ENCODE measurements at places on chromosomes 7 and 10.

DNA sequence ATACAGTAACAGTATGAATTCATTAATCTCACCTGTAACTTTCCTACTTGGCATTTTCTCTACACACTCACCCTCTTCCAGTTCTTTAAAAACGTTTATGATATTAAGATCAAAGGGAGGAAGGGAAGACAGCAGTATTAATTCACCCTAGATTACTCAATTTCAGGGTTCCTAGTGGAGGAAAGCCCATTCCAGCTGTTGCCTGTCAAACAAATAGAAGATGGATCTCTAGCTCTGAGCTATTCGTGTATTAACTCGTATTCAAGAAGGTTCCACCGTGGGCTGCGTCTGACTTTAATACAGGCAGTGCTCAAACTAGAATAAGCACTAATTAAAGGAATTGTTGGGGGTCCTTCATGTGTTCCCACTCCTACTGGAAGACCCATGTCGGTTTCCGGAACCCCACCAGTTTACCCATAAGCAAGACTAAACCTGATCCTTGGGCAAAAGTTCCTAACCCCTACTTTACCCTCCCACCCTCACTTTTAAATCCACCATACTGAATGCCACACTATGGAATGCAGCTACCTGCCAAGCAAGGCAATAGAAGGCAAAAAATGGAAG is 2.1 kb downstream of the NANOS1 start:
- DNase-seq: no peak

GRCh38 chr10:8912108-8912507 is 857.6 kb downstream of the GATA3 start:
- DNase-seq: no peak

DNA sequence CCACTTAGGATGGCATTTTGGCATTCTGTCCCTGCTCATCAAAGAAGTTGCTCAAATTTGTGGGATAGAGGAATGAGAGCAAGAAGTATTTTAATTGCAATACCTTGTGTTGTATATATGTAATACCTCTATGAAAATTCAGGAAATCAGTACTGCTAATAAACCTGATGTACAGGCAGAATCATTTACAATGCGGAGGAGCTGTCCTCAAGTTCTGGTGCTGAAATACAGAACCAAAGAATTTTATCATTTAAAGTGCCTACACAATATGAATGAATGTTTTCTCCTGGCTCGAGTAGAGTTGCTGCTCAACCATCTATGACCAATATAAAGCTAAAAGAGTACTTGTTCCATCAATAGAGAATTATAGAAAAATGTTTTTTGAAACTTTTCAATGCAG is 305.8 kb downstream of the PLXNA4 start:
- DNase-seq: no peak

DNA sequence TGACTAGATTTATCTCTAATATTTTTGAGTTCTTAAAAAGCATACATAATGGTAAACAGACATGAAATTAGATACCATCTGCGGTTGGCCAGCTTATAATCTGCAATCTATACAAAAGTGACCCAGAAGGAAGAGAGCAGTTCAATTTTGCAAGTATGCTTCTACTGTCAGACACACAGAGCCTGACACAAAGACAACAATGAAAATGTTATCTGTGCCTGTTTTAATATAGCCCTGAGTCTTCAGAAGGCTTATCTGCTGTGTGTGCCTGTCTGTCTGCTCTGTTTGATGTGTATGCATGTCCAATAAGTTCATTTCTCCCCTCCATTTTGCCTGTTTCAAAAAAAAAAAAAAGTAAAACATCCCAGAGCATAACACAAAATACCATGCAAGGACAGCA is 73.3 kb upstream of the FHIP2A start:
- DNase-seq: no peak

- DNase-seq: peak; percentile 16
Measured at GRCh38 chr10:79361726-79362397, 14.6 kb downstream of the PPIF start.

DNA sequence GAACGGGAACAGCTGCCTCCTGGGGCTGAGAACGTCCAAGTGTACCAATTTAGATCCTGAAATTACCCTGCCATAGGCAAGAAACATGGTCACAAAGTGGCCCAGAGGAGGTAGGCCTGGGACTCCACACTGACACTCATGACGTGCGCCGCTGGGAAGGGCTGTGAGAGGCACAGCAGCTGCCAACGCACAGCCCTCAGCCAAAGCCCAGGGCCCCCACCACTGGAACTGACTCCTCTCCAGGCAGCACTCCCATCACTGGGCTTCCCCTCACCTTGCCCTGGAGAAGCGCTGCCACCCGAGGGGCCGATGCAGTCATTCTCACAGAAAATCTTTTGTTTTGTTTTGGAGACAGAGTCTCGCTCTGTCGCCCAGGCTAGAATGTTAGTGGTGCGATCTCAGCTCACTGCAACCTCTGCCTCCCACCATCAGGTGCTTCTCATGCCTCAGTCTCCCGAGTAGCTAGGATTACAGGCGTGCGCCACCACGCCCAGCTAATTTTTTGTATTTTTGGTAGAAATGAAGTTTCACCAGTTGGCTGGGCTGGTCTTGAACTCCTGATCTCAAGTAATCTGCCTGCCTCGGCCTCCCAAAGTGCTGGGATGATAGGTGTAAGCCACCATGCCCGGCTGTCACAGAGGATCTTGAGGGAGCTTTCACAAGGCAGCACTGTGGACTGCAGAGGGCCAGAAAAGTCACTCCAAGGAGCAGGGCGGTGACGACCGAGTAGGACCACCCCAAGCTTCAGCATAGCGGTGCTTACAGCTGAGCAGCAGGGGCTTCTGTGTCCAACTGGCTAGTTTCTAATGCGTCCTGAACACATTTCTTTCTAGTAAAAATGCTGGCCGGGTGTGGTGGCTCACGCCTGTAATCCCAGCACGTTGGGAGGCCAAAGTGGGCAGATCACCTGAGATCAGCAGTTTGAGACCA is 13.5 kb downstream of the GUSB start:
- DNase-seq: no peak

- no peak for DNase-seq
Measured at GRCh38 chr7:82760074-82760473, 316.5 kb upstream of the CACNA2D1 start.

Measured in stimulated activated CD4-positive, alpha-beta T cell treated with anti-CD3 and anti-CD28 coated beads, Interleukin-2, amount 100 ng/mL, for 24 hours (primary cell).